ENCODE measurements at places on chromosomes 4 and X.

GRCh38 chrX:104482757-104483156, 83.2 kb upstream of the IL1RAPL2 start:
- no peak for DNase-seq

- no peak for DNase-seq
Observed at GRCh38 chr4:159279084-159279483, 176.2 kb downstream of the RAPGEF2 start.

GRCh38 chr4:142875117-142875516, 29.0 kb upstream of the INPP4B start:
- DNase-seq = no peak

DNA sequence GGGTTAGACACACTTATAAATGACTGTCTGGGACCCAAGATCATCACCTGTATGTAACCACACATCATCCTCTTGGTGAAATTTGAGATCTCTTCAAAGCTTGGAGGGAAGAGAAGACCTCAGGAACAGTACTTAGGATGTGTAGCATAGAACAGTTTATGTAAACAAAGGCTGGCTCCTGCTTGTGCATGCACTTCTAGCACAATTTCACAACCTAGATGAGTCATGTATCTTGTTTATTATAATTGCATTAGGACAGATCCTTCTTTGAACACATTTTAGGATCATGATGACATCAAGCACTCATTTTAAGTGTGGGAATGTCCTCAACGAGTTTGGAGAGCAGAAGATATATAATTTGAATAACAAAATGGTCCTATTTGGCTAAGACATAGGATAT, 26.3 kb upstream of the ZMAT1 start:
- no peak for DNase-seq

- DNase-seq = no peak
Observed at GRCh38 chr4:16622826-16623225, 275.6 kb downstream of the LDB2 start.
